Kidney glomerular epithelial cell (primary cell): ENCODE measurements at places on chromosomes 3 and 15.
A peak's percentile ranks its signal among the peaks of the same experiment; 100 is the strongest.

DNA sequence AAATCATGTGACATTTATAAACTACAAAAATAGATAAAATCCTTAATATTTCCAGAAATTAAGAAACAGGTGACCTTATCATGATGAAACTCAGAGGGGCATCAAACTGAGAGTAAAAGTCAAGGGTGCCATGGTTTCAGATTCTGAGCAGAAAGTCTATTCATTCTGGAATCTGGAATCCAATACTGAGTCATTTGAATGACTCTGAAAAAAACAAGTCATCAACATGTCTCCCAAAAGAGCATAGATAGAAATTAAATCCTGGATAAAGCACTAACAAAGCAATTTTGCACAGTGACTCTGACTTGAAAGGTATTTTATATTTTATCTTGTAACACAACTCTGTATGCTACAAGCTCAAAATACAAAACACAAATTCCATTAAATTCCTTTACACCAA, 23.4 kb downstream of the STAC start:
- peak; percentile 6 for DNase-seq

DNA sequence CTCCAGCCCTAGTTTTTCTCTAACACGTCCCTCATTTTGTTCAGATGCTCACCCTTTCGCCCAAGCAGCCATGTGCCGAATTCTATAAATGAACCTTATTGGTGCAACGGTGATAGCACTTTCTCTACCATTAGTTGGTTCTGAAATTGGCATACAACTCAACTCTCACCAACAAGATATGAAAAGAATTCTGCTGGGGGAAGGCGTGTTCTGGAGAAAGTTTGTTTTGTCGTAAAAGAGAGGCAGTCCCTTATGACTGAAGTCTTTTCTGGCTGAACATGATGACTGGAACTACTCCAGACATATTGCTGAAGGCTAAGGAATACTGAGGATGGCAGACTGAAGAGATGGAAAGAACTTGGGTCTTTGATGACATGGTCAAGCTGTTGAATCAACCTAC, 91.8 kb upstream of the UBE2E2 start:
- no peak for DNase-seq

DNA sequence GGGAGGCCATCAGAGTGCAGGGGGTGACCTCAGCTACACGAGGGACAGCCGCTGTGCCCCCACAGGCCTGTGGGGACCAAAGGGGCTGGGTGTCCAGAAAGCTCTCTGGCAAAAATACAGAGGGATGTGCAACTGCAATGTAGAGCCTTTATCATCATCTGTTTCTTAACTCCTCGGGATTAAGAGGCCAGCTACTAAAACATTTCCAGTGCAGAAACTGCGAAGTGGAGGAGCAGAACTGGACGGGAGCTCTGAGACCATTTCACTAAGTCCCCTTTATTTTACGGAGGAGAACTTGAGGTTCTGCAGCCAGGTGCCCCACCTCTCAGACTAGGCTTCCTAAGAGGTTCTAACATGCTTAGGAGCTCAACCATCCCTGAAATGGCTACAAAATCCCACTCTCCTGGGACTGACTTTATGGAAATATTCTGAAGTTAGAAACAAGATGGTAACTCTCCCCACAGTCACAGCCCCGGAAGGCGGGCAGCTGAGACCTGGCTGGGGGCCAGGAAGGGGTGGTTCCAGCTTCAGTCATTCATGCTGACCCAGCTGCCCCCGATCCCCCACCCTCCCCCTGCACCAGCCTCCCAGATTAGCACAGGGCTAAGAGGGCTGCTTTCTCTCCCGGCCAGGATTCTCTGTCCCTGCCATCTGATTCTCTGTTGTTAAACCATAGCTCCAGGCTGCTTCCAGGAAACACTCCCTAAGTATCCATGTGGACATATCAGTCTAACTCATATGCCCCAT, 40.3 kb downstream of the UMPS start:
- no peak for DNase-seq

DNA sequence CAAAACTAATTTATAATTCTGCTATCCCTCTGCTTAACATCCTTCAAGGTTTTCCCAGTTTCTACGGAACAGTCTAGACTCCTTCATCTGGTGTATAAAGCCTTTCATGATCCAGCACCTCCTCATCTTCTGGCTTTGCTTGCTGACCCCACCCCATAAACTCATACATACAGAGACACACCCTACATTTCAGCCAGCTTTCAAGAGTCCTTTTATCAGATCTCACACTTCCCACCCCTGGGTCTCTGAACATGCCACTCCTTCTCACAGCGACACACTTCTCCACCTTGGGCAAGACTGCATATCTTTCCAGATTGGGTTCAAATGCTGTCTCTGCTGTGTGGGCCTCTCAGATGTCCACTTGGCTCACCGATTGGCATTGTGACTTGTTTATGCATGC, 166.8 kb upstream of the LPP start:
- no peak for DNase-seq

- no peak for DNase-seq
Observed at GRCh38 chr15:90025489-90026033, 24.4 kb downstream of the ZNF710 start.

DNA sequence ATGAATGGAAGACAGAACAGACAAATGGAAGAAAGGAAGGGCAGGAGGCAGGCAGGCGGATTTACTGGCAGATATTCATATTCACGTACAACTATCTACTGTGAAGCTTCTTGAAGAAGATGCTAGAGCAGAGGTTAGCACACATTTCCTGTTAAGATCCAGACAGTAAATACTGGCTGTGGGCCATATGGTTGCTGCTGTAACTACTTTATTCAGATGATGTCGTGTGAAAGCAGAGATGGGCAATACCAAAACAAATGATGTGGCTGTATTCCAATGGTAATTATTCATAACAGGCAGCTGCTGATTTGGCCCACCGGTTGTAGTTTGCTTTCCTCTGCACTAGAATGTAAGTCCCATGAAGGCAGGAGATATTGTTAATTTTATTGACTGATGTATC, 115.7 kb upstream of the PRTG start:
- no peak for DNase-seq

- DNase-seq, result no peak
Observed at GRCh38 chr15:43433661-43434303, 59.2 kb downstream of the TP53BP1 start.

- peak; percentile 95 for DNase-seq
Observed at GRCh38 chr3:100087198-100087597, 27.1 kb downstream of the FILIP1L start.

- DNase-seq, result no peak
Observed at GRCh38 chr15:98138910-98139309, 178.4 kb downstream of the ARRDC4 start.

DNA sequence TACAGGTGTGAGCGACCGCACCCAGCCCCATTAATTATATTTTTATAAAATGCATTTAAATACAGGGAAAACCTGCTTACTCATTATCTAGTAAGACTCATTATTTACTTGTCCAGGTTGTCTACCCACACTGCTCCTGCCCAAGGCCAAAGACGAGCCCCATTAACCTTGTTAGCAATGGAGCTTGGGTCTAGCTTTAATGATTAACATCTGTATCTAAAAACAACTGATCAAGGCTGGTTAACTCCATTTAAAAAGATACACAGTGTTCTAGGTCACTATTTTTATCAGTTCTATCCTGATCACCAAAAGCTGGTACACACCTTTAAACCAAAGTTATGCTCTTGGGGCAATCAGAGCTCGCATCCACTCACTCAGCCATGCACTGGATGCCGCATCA, 10.4 kb upstream of the NCKIPSD start:
- DNase-seq, result peak; percentile 25

- no peak for DNase-seq
Observed at GRCh38 chr3:58281069-58281468, 25.0 kb upstream of the RPP14 start.

DNA sequence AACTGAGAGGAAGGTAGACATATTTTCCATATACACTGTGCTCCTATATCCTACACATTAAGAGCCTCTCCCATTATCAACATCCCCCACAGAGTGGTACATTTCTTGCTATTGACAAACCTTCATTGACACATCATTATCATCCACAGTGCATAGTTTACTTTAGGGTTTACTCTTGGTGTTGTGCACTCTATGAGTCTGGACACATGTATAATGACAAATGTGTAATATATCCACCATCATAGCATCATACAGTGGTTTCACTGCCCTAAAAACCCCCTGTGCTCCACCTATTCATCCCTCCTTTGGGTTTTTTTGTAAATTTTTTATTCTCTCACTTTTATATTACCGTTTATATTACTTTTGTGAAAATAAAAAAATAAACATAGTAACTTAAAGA, 22.2 kb upstream of the CLDN18 start:
- DNase-seq, result no peak

- DNase-seq, result no peak
Observed at GRCh38 chr15:90580946-90581345, 51.2 kb downstream of the CRTC3 start.

GRCh38 chr3:167051421-167051820, 328.7 kb downstream of the ZBBX start:
- no peak for DNase-seq

DNA sequence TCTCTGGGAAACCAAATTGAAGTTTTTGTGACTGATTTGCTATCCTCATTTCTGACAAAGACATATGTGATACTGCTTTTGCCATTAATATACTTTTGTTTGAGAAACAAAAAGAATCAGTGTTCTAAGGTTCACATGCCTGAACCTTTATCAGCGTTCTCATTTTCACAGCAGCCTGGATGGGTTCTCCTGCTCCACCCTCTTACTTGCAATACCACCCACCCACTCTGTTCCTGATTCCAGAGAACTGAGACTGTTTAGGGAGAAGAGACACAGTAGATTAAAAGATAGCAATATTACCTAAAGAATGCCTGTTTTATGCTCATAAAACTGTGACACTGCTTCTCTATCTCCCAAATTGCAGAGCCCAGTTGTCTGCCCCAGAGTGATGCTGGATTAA, 25.8 kb upstream of the ARL6 start:
- no peak for DNase-seq

DNA sequence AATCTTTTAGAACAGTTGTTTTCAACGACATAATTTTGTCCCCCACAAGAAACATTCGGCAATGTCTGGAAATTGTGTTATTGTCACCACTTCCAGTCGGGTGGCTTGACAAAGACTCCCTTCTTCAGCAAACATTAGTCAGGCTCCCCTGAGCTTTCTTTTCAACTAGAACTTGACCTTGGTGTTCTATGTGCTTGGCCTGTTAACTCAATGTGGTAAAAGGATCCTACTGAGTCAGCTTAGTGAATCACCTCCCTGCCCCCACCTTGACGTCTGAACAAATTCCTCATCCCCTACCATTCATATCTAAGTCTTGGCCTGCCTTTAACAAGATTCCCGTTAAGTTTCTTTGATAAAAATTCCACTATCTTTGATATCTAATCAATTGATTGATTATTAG, 465.0 kb upstream of the ROBO1 start:
- peak; percentile 89 for DNase-seq

DNA sequence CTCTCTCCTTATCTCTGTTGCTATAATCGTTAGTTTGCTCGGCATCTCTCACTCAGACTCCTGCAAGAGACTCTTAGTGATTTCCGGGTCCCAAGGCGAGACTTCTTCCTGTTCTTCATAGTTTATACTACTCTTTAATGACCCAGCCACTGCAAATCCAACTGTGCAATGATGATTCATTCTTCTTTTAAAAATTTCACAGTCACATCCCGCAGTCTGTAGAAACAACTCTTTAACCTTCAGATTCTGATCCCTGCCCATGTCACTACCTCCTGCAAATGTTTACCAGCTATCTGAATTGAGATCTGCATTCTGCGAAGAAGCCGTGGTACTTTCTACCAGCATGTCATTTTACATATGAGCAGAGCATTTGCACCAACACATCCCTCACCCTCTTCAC, 2.8 kb upstream of the VGLL3 start:
- DNase-seq, result no peak

GRCh38 chr3:71907996-71908395, 123.0 kb upstream of the PROK2 start:
- no peak for DNase-seq

GRCh38 chr3:190862209-190863118, at the start of gene GMNC:
Gene GMNC (minus strand): TSS chr3:190862694. CDS start chr3:190862615, 79 bp downstream.
- DNase-seq, result peak; percentile 83

- no peak for DNase-seq
Observed at GRCh38 chr3:120983321-120983665, 75.3 kb downstream of the STXBP5L start.
